ENCODE measurements at places on chromosomes 4 and X.

DNA sequence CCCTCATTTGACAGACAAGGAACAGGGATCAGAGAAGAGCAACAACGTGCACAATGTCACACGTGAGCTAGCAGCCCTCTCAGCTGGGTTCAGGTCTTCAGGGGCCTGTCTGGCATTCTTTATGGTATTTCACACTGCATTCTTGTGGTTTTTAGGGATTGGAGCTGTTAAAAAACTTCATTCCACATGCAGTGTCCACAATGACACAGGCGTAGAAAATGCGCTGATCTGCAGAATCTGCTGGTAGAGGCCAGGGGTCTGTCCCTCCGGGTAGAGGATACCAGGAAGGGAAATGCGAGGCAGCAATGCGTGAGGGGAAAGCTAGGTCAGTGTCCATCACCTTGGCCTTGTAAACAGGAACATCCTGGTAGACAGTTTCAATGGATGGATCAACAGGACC, 36.6 kb downstream of the MAP7D3 start:
- DNase-seq, result peak; percentile 8

DNA sequence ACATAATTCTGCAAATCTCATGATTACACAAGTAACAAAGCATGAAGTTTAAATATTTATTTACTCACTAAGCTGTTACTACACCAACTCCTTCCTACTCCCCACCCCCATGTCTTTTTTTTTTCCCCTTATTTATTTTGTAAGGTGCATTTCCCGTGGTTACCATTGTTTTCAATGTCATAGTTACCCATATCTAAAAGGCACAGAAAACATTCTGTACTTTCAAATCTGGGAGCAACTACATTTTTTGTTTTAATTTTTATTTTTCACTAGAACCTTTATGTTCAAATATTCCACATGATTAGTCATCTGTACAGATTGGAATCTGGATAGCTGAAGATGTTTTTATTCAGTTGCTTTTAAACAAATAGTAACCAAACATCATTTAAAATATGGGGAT, 62.8 kb downstream of the PPP3CA start:
- no peak for DNase-seq

GRCh38 chr4:8350841-8351461, 81.4 kb downstream of the HTRA3 start:
- DNase-seq, result no peak

GRCh38 chr4:115938764-115939443, 825.5 kb upstream of the NDST4 start:
- no peak for DNase-seq

DNA sequence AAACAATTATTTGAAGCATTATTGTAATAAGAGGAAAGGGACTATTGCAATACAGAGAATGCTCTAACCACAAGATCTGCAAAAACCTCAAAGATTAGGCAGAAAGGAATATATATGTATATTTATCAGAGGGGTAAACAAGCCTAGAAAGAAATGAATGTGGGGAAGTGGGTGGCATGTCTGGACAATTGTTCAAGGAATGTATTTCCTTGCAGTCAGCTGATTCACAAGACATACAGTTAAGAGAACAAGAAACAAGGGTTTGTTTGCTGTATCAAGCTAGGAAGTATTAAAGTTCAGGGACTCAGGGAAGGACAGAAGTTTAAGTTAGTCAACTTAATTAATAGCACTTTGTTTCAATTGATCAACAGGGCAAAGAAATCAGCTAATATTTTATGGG, 514.7 kb downstream of the CENPC start:
- no peak for DNase-seq

- DNase-seq, result no peak
Observed at GRCh38 chr4:15691346-15692135, 9.9 kb downstream of the FAM200B start.

GRCh38 chrX:151902813-151903591, 9.7 kb upstream of the MAGEA4 start:
- DNase-seq, result no peak

DNA sequence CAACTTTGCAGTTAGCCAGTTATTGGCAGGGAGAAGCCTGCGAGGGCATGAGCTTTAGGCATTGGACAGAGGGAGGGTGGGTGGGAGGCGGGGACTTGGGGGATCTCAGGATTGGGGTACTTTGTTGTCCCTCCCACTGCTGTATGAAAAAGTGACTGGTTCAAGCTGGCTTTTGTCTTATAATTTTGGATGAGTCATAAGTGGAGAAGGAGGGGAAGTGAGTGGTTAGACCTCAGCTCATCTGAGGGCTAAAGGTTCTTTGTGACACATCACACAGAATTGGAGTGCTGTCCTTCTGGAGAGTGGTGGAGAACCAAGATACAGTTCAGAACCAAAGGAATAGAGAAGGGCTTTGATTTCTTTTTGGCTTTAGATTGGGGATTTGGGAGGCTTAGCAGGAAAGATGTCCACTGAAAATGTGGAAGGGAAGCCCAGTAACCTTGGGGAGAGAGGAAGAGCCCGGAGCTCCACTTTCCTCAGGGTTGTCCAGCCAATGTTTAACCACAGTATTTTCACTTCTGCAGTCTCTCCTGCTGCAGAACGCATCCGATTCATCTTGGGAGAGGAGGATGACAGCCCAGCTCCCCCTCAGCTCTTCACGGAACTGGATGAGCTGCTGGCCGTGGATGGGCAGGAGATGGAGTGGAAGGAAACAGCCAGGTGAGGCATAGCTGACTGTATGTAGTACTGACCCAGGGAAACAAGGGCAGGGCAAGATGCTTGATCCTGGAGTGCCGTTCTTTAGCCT, at the start of gene SLC4A4:
Gene SLC4A4, plus strand, starts transcription at position 175 of the 748 bp plus-strand sequence.
- DNase-seq, result no peak

- DNase-seq, result no peak
Observed at GRCh38 chr4:23920716-23921446, 31.0 kb upstream of the PPARGC1A start.

Measured in renal pelvis (tissue), 12 donors.